Stimulated activated CD8-positive, alpha-beta memory T cell treated with anti-CD3 and anti-CD28 coated beads, Interleukin-15, amount 100 ng/mL, for 24 hours (primary cell): ENCODE measurements at places on chromosomes 6 and 20.

- no peak for DNase-seq
Observed at GRCh38 chr6:2175825-2176224, 69.6 kb downstream of the GMDS start.

- DNase-seq: no peak
Observed at GRCh38 chr6:75201901-75202672, 3.8 kb downstream of the COL12A1 start.

DNA sequence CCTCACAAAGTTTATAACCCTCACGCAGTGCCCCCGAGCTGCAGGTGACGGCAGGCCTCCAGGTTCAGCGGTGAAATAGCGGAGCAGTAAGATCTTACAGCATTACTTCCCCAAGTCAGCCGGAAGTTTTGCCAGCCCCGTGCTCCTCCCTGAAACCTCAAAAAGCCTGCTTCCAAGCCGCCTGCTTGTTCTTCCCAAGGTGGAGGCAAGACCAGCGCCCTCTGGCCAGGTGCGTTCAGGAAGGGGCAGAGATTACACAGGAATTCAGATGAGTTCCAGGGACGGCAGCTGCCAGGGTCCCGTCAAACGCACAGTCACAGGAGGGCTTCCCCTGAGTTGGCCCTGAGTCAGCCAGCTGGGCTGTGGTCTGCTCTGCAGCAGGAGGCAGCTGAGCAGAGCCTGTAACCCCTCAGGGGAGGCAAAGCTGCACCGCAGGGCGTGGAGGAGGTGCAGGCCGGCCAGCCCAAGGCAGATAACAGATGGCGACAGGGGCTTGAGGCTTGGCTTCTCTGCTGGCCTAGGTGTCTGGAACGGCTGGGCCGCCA is 124.1 kb upstream of the RPS6KA2 start:
- DNase-seq: no peak

DNA sequence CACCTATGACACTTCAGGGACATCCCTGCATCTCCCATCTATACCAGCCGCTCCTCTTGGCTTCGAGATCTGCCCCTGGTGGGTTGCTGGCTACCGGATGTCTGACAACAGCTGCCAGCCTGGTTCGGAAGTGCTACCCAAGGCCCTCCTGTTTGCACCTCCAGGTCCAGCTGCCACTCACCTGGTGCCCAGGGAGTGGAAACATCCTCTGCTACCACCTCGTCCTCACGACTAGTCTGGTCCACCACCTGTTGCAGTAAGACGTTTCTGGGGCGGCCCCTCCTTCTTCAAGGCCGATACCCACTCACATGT is 8.3 kb upstream of the PCMTD2 start:
- DNase-seq: no peak

GRCh38 chr6:39361657-39362486 is 39.4 kb upstream of the KCNK16 start:
- peak; percentile 18 for DNase-seq

- no peak for DNase-seq
Observed at GRCh38 chr20:24531202-24531601, 61.8 kb downstream of the SYNDIG1 start.

DNA sequence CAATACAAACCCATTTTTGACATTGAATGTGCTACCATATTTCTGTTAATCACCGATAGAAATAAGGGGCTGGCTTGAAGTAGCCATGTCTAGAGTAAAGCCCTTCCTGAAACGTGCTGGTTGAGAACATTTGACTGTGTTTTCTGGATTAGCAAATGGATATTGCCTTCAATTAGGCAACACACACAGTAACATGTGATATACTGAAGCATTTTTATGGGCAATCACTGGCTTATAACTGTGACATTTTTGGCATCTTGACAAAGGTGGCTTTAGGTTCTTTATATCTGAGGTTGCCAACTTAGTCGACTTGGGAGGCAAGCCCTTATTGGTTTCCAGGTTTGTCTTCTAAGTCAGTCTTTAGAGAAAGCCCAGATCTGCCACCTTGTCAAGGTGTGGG is 292.9 kb downstream of the BTBD3 start:
- no peak for DNase-seq

DNA sequence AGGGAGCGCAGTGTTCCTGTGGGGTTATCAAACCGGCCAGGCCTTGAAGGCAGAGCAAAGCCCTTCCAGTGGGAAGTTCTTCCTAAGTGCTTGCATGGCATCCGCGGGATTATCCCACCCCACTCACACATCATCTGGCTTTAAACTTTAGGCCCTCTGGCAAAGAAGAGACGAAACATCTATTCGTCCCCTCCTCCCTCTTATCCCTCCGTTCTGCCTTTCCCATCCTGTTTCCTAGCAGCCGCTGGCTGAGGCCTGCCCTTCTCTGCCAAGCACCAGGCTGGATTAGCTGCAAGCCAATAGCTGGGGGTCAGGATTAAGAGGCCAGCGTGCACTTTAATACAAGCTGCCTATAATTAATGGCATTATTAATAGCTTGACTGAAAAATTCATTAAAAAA is 621.0 kb downstream of the PKHD1 start:
- no peak for DNase-seq

DNA sequence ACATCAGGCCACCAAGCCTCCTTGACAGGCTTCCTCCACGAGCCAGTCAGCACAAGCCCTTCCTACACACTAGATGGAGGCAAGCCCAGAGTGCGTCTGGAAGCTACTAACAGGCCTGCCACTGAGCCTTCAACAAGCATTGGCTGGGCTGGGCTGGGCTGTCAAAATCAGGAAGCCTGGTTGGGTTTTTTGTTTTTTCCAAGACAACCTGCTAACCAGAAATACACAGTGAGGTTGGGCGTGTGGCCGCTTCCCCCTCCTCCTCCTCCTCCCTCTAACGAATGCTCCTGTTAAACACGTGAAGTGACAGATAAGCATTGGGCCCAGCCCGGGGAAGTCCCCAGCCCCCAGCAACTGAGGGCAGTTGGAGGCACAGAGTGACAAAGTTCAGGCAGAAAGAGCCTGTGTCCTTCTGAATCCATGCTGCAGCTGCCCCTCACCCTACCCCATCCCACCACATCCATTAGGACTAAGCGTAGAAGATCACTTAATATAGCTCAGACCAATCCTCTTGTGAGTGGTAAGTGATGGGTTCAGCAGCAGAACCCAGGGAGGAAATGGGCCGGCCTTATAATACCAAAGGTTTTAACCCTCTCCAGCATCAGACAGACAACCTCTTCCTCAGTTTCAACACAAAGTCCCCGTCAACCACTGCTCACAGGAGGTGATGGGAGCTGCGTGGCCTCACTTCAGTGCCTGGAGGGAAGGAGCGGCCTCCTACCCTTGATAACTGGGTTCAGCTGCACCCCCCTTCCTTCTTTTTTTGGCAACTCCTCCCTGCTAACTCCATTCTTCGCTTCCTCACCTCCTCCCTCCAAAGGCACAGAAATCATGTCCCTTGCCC is 1.1 kb downstream of the NFATC2 start:
- DNase-seq: peak; percentile 49

DNA sequence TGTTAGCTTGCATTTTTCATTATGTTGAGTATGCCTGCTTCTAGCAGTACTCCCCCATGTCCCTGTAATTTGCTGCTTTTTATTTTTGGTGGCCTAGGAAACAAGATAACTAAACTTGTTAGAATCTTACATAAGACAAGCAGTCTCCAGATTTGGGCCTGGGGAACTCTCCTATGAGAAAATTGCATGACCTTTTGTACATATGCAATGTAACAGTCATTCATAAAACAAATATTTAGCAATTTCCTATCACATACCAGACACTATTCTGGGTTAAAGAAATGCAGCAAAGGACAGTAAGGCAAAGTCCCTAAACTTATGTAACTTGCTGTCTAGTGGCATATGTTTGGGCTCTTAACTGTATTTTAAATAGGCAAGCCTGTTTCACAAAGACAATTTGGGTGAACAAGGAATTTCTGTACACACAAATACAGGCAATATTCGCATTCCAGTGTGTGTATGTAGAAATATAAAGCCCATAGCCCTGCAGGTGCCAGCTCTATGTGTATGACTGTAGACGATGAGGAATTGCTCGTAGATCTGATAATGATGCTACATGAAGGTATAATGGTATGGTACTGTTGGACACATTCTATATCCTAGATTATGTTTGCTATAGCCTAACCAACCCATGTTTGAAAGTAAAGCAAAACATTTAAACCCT is 305.2 kb upstream of the CITED2 start:
- no peak for DNase-seq

GRCh38 chr20:52493171-52493721 is 301.7 kb upstream of the ZFP64 start:
- no peak for DNase-seq

DNA sequence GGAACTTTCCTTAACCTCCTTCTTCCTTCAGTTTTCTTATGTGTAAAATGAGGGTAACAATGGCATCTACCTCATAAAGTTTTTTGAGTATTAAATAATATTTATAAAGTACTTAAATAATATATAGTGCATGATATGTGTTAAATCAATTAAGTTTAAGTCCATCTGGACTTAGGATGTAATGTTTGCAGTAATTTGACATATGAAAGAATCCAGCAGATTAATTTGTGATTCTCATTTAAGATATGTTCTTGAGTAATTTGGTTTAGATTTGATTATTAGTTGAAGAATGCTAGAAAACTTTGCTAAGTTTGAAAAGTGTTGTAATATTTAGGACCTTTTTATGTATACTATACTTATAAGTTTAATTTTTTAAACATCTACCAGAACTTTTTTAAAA is 18.1 kb downstream of the KCTD20 start:
- DNase-seq: no peak

- DNase-seq: no peak
Observed at GRCh38 chr6:21767891-21768648, 174.5 kb downstream of the SOX4 start.

DNA sequence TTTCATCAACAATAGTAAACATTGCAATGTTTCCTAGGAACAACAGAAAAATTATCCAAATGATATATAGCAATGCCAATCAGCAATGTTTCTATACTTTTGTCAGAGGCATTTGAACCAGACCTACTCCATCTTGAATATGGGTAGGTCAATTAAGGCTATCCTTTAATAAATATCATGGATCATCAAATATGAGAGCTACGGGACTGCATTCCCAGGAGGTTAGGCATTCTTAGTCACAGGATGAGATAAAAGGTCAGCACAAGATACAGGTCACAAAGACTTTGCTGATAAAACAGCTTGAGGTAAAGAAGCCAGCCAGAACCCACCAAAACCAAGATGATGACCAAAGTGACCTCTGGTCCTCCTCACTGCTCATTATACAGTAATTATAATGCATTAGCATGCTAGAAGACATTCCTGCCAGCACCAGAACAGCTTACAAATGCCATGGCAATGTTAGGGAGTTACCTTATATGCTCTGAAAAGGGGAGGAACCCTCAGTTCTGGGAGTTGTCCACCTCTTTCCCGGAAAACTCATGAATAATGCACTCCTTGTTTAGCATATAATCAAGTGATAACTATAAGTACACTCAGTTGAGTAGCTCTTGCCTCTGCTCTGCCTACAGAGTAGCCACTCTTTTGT is 8.6 kb upstream of the SERPINB6 start:
- no peak for DNase-seq

GRCh38 chr6:53151676-53152075 is 3.0 kb upstream of the GCM1 start:
- DNase-seq: no peak

- DNase-seq: no peak
Observed at GRCh38 chr6:132236281-132236680, 165.0 kb downstream of the MOXD1 start.

- no peak for DNase-seq
Observed at GRCh38 chr6:70390067-70390466, 23.2 kb upstream of the FAM135A start.

- DNase-seq: peak; percentile 63
Observed at GRCh38 chr20:36808317-36809257, 35.0 kb upstream of the DSN1 start.

DNA sequence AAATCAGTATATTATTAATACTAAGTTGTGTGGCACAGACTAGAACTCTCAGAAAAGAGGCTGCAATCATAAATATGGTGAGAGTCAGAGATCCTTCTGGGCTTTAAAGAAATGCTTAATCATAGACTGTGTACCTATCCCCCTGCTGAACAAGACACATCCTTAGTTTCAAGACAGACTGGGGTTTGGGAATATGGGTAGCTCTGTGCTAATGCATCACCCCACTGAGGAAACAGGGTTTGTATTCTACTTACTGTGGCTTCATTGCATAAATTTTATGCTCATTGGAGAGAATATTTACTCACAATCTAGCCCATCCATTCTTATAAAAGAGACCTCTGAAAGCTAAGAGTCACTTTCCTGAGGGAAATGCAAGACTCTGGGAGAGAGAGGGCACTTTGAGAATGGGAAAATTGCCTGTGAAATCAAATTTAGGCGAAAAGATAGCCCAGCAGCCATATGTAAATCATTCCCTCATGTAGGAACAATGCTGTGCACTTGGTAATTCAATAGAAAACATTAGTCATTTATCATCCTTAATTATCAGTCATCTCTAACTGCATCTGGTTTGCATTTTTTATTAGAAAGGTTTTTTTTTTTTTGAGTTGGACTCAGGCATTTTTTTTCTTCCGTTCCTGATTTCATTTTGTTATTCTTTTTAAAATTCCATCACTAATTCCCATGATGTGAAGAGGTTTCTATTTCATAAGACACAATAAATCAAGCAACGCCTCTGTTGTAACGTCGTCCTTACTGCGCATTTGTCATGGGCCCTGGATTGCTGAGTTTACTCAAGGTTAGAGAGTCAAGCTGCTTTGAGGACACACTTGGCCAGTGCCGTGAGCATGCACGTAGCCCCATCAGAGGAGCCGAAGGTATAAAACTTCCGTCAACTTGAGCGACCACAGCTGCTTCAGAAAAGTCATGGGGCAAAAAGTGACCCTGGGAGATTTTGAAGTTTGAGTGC is 91.8 kb downstream of the TRMT11 start:
- no peak for DNase-seq

GRCh38 chr6:116387374-116387773 is 16.6 kb downstream of the DSE start:
- no peak for DNase-seq

DNA sequence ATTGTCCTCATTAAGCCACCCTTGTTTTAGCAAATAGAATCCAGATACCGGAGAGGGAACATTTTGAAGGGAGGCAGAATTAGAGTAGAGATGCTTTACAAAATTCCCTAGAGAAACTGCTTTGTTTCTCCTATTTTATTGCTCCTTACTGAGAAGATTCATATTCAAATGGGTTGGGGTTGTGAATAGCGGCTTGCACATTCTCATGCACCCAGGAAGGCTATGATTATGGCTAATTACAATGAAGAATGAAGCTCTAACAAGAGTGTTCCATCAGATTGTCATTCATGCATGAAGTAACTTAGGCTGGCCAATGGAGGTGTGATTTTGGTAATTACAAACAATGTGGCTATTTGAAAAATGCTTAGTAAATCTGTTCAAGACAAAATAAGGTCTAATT is 129.6 kb downstream of the PACRG start:
- DNase-seq: no peak
